ENCODE measurements at places on chromosomes 16 and 17. TPM values are rescaled to one million over a fixed set of nuclear protein-coding genes. Genes with fewer than 3 reads are reported as not detected.

DNA sequence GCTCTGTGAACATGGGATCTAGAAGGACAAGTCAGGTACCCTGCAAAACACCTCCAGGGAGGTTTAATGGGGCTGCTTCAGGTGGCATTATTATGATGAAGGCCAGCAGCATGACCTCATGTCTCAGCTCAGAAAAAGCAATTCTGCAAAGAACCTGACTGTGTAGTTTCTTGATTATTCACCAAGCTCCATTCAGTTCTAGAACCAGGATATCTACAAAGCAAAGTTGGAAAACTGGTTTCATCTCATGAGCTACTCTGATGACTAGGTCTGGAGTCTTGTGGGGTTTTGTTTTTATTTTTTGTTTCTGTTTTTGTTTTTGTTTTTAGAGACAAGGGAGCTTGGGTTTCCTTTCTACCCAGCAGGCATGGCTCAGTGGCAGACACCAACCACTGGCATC is 19.0 kb upstream of the LRRC37A3 start:
- peak; percentile 52 for DNase-seq

- DNase-seq = peak; percentile 96
These were observed 15.1 kb upstream of the DHX8 start for GRCh38 chr17:43468691-43469139.

- DNase-seq = no peak
These were observed 13.8 kb upstream of the ANKRD40CL start for GRCh38 chr17:50781167-50781566.

- no peak for DNase-seq
These were observed 129.4 kb upstream of the SEC14L1 start for GRCh38 chr17:77011173-77012011.

- no peak for DNase-seq
These were observed 36.7 kb upstream of the ULK2 start for GRCh38 chr17:19904412-19904811.

DNA sequence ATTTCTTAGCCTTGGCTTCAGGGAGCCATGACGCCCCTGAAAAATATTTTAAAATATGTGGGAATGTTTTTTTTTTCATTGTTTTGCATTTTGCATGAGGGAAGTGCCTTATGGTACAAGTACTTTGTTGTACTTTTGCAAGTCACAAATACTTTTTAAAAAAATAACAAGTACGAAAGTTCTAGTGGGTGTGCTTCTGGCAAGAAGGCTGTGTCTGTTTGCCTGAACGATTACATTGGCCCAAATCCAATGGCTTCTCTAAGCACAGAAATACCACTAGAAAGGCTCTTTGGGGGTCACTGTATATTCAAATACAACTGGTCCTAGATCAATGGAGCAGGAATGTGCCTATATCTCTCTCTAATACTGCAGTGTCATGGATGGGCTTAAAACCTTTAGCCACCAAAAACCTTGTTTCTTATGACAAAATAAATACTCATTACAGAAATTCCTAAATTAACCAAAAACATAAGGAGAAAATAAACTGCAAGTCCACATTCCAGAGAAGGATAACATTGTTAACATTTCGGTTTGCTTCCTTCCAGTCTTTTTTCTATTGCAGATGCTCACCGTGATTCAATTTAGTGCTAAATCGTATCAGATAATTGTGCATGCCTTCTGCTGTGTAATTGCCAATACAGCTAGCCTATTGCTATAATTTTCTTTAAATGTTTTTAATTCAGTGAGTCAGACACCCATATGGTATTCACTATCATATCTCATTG is 97.4 kb downstream of the VAT1L start:
- DNase-seq = no peak

GRCh38 chr17:45293413-45294211 is 23.2 kb downstream of the MAP3K14 start:
- no peak for DNase-seq

- DNase-seq = no peak
These were observed 90.7 kb upstream of the SMIM36 start for GRCh38 chr17:55601874-55602364.

GRCh38 chr16:50372611-50373344 is 4.0 kb upstream of the BRD7 start:
- peak; percentile 25 for DNase-seq

- no peak for DNase-seq
These were observed 18.2 kb downstream of the ALOX15B start for GRCh38 chr17:8056976-8057625.

DNA sequence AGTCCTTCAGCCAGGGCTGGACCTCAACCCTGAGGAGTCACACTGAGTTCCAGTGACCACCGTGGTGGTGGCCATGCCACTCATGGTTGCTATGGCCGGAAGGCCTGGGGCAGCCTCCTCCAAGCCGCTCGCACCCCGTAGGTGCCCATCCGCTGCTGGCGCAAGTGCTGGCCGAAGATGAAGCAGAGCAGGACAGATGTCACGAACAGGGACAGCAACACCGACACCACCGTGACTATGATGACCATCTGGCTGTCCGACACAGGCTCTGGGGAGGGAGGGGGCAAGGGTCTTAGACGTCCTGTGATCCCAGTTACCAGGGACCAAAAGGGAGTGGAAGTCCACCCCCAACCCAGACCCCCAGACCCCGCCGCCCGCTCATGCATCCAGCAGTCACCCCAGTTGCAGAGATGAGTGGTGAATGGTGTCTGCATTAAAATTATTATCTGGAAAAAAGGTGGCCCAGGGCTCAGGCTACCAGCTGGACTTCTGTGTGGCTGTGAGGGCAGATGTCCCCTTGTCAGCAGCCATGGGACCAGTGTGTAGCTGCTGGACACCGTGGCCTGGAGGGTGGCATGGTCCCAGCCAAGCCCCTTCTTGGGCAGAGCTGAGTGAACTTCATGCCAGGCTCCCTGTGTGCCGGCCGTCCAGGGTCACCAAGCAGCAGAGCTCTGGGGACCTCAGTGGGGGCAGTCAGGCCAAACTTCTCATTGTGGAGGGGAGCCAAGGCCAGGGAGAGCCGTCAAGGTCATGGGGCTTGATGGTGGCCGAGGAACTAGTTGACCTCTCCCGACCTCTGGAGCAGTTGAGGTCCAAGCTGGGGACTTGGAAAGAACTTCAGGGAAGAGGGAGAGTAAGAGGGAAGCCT is 4.7 kb downstream of the PRR29 start:
- DNase-seq = no peak

- no peak for DNase-seq
These were observed 119.0 kb upstream of the EEF2KMT start for GRCh38 chr16:5216441-5217080.

DNA sequence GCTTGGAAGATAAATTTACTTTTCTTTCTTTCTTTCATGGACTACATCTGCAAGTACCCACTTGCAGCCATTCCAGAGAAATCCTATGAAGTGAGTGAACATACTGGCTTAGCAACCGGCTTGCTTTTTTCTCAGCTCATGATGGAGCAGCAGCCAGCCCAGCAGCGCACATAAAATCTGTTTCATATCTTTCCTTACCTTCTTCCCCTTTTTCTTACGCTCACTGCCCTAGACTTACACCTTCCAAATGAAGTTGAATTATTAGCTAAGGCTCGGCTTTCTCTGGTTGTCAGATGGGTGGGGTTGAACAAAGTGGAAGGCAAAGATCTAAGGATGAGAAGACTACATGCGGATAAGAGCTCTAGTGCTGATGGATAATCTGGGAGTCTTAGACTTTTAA is 13.9 kb upstream of the ABCA8 start:
- no peak for DNase-seq

- peak; percentile 23 for DNase-seq
These were observed 60.1 kb downstream of the AIPL1 start for GRCh38 chr17:6374761-6375312.

- no peak for DNase-seq
These were observed 145.6 kb downstream of the CCDC182 start for GRCh38 chr17:57599271-57600045.

GRCh38 chr16:69190598-69190997 is 3.6 kb downstream of the SNTB2 start:
- DNase-seq = no peak

DNA sequence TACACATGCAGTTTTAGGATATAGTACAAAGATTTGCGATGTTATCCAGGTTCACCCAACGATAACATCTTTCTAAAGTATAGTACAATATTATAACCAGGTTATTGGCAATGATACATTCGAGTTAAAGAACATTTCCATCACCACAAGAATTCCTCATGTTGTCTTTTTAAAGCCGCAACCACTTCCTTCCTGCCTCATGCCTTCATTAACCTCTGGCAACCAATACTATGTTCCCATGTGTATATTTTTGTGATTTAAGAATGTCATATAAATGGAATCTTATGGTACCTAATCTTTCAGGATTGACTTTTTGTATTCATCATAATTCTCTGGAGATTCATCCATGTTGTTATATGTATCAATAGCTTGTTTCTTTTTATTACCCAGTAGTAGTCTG is 1183.2 kb downstream of the CDH11 start:
- DNase-seq = no peak

DNA sequence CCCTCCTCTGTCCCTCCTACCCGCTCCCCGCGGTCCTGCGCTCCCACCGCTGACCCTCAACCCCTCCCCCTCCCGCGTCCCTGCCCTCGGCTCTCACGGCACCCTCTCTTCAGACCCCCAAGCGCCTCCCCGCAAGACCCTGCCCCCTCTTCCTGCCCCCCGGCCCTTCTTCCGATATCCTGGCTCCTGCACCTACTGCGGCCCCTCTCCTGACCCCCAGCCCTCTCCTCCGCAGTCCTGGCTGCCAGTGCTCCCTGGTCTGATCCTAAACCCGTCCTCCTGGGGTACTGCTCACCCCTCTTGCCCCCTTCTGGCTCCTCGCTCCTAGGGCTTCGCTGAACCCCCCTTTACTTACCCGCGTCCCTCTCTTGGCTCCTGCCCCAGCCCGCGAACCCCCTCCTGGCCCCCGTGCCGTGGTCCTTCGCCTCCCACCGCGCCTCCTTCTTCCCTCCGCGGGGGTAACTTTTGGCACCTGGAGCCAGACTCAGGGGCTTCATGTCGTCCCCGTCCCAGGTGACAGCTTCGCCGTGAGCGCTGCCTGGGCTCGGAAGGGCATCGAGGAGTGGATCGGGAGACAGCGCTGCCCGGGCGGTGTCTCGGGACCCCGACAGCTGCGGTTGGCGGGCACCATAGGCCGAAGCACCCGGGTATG is 839 bp downstream of the NKD1 start:
- no peak for DNase-seq

DNA sequence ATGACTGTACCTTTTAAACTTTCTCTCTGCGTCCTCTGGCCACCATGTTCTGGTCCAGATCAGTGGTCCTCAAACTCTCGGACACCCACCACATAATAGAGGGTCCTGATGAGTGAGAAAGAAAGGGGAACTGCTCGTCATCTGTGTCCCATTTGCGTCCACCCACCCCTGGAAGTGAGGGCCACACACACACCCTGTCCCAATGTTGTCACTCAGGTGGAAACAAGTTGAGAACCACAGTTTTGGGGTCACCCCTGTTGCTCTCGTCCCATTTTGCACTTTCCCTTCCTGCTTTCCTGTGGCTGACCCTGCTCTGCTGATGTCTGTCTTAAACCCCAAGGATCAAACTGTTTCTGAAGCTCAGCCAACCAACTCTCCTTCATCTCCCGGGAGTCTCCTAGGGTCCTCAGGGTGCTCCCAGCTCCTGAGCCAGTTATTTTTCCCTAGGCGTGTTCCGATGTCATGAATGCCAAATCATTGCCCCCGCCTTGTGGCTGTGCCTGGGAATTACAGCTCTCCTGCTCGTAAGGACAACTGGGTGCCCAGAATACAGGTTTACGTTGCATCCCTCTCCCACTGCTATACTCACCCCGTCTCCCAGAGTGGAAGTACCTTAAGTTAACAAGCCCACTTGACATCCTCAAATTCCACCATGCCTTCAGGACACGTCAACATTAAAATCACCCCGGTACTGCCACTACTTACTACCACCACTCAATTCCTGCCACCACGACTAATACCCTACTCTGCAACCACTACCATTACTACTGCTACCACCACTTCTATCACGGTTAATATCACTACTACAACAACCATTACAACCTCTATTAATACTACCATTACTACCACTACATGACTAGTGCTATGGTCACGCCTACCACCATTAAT is 26.0 kb upstream of the HNF1B start:
- DNase-seq = peak; percentile 49

FAM171A2 gene
- 1.3 TPM for polyA plus RNA-seq

WFIKKN1 gene
- 0.08 TPM for polyA plus RNA-seq

MEFV gene
- not detected for polyA plus RNA-seq

PRSS53 gene
- 2.1 TPM for polyA plus RNA-seq

MMP15 gene
- 7.3 TPM for polyA plus RNA-seq

CTRL gene
- 0.62 TPM for polyA plus RNA-seq

KRT14 gene
- 18,688 TPM for polyA plus RNA-seq

CD79B gene
- not detected for polyA plus RNA-seq

STH gene
- polyA plus RNA-seq = not detected

SCARF1 gene
- polyA plus RNA-seq = 0.03 TPM

KRTAP9-7 gene
- not detected for polyA plus RNA-seq

SEPTIN1 gene
- 0.91 TPM for polyA plus RNA-seq

BICDL2 gene
- 0.37 TPM for polyA plus RNA-seq

Measured in foreskin keratinocyte (primary cell).